Stimulated activated CD8-positive, alpha-beta memory T cell treated with anti-CD3 and anti-CD28 coated beads, Interleukin-4, amount 100 ng/mL, for 1 hour (primary cell): ENCODE measurements at places on chromosomes 7 and 10.

DNA sequence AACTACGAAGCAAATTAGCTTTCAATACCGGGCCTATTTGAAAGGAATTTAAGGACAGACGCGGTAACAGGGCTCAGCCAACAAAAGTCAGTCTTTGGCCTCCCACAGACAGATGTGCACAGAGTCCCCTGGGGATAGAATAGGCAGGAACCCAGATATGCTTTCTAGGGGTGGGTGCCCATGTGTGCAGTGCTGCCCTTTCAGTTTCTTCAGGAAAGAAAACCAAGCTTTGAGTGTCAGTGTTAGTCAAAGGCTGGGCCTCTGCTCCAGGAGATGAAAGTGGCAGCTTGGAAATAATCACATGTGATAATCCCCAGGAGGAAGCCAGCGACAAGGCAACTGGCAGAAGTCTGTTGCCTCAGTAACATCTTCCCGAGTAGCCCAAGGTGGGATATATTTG is 43.8 kb upstream of the CSTF2T start:
- no peak for DNase-seq

GRCh38 chr10:72173619-72174296 is 42.1 kb upstream of the ANAPC16 start:
- no peak for DNase-seq

- DNase-seq: no peak
Observed at GRCh38 chr10:11573497-11573896, 38.0 kb downstream of the USP6NL start.

DNA sequence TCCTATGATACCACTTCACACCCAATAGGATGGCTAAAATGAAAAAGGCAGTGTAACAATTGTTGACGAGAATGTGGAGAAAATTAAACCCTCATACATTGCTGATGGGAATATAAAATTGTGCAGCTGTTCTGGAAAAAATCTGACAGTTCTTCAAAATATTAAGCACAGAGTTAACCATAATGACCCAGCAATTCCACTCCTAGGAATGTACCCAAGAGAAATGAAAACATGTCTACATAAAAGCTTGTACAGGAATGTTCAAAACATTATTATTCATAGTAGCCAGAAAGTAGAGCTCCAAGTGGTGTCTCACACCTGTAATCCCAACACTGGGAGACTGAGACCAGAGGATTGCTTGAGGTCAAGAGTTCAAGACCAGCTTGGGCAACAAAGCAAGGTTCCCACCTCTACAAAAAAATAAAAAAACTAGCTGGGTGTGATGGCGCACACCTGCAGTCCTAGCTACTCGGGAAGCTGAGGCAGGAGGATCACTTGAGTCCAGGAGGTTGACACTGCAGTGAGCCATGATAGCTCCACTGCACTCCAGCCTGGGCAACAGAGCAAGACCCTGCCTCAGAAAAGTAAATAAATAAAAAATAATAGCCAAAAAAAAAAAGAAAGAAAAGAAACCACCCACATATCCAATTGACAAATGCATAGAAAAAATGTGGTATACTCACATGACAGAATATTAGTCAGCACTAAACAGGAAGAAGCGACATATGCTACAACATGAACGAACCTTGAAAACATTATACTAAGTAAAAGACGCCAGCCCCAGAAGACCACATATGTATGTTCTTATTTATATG is 5.0 kb downstream of the RHEB start:
- no peak for DNase-seq

DNA sequence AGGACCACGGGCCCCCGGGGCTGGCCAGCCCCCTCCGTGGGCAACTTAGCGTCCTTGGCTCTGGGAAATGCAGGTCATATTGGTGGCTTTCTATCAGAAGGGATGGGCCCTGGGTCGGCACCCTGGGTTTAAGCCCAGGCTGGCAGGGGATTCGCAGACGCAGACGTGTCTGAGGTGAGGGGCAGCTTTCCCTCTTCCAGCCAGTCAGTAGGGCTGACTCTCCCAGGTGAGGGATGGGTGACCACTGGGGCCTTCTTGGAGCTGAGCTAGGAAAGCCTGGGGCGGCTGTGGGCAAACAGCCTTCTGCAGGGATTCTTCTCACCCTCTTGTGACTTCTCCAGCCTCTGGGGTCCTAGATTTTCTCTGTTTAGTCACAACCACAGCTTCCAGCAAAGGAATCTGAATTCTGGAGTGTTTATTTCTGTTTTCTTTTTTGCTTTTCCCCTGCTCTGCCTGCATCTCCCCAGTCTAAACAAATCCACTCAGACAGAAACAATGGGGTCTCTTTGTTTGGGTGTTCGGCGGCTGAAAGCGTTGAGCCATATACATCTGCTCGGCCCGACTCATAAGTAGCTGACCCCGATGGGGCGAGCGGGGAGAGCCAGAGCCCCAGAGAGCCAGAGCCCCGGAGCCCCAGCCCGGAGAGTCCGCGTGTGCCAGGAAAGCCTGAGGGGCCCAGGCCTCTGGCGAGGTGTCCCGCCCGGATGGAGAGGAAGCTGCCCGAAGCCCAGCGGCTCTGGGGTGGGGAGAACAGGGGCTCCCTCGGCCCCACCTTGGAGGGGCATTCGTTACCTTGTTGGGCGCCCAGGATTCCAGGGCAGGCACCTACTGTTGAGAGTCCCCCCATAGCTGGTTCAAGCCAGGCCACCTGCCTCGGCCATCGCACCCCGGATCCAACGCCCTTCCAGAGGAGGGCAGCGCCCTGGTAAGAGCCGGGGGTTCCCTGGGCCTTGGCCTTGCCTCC is 2.0 kb downstream of the MNX1 start:
- no peak for DNase-seq

DNA sequence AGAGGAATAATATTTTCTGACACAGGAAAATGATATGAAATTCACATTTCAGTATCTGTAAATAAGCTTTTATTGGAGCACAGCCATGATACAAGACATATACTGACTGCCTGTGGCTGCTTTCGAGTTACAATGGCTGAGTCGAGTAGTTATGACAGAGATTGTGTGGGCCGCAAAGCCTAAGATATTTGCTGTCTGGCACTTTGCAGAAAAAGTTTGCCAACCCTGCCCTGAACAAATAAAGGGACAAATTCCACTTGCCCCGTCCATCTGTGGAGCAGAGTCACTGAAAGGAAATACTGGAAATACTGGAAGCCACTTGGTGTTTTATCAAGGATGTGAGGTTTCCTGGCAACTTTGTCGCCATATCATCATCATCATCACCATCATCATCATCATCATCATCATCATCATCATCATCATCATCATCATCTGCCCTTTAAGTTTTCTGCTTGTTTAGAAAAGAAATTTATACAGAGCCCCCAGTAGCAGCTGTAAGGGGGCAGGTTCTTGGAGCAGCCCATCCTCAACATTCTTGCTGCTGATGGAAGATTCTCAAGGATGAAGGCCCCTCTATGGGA is 85.8 kb downstream of the TCF7L2 start:
- DNase-seq: no peak

- no peak for DNase-seq
Observed at GRCh38 chr7:116834815-116835504, 27.4 kb upstream of the CAPZA2 start.

DNA sequence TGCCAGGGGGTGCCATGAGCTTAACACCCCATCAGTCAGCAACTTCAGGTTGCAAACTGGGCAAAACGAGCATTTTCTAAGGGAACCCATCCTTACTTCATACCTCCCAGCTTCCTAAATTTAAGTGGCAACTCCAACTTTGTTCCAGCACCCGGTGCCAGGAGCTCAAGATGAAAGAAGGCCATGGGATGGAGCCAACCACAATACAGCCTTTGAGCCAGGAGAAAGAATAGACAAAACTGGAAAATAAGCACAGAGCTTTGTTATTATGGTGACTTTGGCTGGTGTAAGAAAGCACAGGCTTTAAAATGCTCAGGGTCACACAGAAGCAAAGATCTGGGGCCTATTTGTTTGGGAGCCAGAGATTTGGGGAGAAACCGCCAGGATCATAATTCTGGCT is 388.7 kb upstream of the MGMT start:
- DNase-seq: no peak

DNA sequence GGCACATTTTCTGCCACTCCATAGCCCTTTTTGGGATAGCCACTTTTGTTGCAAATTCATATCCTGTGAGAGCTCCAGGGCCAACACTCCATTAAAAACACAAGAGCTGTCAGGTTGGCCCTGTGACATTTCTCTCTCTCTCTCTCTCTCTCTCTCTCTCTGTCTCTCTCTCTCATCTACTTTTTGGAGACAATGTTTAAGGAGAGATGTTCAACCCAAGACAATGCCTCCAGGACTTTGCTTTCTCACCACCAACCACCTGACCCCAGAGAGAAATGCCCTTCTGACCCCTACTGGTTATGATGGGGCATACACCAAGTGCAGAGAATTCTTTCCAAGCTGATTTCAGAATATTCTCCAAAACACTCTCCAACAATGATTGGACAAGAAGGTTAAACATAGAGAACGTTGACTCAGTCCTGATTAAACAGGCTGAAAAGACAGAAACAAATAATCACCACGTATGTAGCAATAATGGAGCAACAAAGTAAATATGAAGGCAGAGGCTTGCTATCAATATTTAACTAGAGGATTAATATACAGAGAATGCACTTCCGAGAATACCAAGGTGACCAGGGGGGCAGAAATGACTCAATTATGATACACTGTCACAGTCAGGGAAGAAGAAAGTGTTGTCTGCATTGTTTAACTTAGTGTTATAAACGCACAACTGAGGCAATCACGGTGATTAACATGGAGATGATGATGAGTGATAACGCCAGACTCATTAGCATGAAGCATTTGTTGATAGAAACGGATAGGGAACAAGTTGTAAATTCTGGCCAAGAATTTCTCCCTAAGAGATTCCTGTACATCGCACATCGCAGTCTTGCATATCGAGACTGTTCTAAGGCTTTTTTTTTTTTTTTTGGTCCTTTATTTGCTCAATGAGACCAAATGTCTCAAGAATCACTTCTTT is 178.5 kb downstream of the NRP1 start:
- no peak for DNase-seq

- no peak for DNase-seq
Observed at GRCh38 chr10:88810196-88810961, 7.8 kb downstream of the LIPM start.

DNA sequence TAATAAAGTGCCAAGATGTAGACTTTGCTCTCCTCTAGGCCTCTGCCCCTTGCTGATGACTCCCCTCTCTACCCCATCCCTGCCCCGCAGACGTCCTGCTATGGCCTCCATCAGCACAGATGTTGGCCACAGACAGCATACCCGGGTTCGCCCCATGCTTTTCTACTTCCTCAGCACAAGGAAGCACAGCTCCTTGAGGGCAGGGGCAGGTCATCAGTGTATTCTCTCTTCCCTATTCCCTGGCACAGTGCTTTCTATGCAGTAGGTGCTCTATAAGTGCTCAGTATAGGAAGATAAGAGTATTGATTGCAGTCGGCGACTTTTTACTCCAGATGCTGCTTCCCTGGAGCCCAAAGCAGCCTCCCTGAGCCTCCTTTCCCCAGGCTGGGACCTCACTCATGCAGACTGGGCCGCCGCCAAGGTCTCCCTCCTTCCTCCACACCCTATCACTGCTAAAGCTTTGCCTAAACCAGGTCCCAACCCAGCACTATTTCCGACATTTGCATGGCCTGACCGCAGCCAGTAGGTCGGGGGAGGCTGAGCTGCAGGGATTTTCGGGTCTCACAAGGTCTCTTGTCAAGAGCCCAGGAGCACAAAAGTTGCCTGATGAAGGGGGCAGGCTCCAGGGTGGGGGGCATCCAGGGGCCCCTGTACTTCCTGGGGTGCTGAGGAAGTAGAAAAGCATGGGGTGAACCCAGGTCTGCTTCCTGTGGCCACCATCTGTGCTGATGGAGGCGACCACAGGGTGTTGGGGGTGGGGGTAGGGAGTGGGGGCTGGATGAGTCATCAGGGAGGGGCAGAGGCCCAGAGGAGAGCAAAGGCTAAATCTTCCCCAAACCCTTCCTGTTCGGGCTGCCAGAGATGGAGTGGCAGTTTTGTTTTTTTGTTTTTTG is 8.0 kb downstream of the CALHM3 start:
- DNase-seq: peak; percentile 32

- no peak for DNase-seq
Observed at GRCh38 chr7:80488406-80488805, 23.5 kb downstream of the GNAT3 start.
